ENCODE measurements at places on chromosomes 11 and 22.
A peak's percentile ranks its signal among the peaks of the same experiment; 100 is the strongest.

DNA sequence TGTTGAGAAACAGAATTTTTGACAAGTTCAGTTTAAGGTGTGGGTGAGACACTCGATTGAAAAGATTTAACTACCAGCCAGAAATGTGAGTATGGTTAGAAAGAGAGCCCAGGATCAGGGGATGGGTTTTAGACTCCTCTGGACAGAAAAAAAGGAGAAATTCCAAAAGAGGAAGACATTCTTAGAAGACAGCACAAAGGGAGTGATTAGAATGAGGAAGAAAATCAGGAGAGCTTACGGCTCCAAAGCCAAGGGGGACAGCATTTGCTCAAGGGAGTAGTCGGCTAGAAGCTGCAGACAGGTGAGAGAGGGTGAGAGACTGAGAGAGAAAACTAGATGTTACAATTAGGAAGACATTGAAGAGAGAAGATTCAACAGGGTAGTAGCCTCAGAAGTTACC, 166.1 kb downstream of the ADAMTS15 start:
- DNase-seq: no peak

- peak; percentile 14 for DNase-seq
Measured at GRCh38 chr11:78846269-78846668, 271.6 kb upstream of the NARS2 start.

- DNase-seq: no peak
Measured at GRCh38 chr22:30372915-30373314, 14.3 kb downstream of the RNF215 start.

GRCh38 chr11:76173663-76174062, 32.6 kb downstream of the WNT11 start:
- no peak for DNase-seq

GRCh38 chr11:76641905-76642304, 28.6 kb downstream of the LRRC32 start:
- no peak for DNase-seq

DNA sequence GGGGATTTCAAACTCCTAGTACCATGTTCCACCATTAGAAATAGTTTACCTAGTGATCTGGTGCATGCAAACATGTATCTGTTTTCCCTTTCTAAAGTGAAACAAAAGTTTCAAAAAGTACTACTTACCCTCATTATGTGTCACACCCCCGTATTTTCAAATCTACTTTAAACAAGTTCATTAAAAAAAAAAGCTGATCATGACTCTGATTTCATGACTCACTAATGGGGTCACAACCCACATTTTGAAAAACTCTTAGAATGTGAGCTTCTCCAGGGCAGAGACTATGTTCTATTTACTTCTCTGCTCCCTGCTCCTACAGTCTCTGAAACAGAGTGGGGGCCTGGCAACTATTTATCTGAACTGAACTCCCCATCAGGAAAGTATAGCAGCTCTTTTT, 18.2 kb downstream of the CHRM1 start:
- no peak for DNase-seq

- no peak for DNase-seq
Measured at GRCh38 chr22:36863979-36864378, 3.2 kb downstream of the NCF4 start.

DNA sequence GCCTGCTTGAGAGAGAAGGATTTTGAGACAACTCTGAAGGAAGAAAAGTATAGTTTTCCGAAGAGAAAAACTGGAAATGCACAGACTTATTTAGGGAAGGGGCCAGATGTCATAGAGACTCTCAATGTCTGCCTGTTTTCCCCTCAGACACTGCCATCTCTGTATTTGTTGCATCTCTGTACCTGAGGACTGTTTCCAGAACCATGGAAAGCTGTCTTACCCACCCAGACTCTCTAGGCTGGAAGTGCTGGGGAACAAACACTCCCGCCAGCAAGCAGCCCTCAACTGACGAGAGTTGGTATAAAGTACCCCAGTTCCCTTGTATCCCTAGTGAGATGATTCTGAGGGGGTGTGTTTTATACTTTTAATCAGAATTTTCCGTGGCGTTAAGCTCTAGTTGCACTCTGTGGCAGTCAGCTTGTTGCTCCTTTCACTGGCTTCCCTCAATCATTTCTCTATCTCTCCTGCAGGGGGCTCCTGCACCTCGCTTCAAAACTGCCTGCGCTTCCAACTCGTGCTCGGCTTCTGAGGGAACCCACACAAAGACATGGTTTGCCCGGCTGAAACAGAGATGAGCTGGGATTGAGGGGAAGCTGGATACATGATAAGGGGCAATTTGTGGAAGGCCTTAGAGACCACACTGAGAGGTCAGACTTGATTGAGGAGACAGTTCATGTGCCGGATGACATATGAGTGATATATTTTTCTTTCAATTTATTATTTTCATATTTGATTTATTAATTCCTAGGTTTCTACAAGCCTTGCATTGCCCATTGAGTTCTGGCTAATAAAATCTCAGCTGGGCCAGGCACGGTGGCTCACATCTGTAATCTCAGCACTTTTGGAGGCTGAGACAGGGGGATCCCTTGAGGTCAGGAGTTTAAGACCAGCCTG, 36.9 kb upstream of the CLPB start:
- peak; percentile 73 for DNase-seq

DNA sequence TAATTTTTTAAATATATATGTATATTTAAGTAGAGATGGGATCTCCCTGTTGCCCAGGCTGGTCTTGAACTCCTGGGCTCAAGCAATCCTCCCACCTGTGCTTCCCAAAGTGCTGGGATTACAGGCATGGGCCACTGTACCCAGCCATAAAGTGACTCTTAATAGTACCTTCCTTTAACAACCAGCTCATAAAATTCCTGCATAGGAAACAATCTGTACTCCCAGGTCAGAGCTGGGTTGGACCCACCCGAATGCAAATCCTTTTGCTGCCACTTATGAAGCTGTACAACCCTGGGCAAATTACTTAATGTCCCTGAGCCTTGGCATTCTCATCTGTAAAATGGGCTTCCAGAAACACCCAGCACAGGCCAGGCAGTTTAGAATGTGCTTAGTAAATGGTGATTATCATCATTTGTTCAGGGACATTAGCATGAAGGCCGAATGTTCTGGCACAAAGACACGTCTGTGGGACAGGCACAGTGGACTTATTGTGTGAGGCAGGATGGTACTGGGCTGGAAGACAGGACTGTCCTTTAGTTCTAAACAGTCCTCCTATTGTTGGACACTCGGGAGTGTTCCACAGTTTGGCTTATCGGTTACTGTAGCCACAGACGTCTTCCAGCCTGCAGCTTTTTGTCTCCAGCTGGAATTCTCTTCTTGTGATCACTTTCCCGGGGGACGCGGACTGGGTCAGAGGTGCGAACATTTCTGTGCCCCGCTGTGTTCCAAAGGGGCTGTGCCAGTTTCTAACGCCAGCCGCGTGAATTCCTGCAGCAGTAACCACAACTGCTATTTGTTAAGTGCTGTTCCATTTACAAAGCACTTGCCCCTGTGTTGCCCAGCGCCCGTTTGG, 6.0 kb downstream of the PDXP start:
- no peak for DNase-seq

GRCh38 chr11:8814923-8815240, 96.1 kb upstream of the AKIP1 start:
- no peak for DNase-seq

- DNase-seq: peak; percentile 45
Measured at GRCh38 chr11:95835768-95836488, 45.6 kb downstream of the CEP57 start.

- DNase-seq: no peak
Measured at GRCh38 chr22:49774499-49775151, 53.0 kb downstream of the BRD1 start.

DNA sequence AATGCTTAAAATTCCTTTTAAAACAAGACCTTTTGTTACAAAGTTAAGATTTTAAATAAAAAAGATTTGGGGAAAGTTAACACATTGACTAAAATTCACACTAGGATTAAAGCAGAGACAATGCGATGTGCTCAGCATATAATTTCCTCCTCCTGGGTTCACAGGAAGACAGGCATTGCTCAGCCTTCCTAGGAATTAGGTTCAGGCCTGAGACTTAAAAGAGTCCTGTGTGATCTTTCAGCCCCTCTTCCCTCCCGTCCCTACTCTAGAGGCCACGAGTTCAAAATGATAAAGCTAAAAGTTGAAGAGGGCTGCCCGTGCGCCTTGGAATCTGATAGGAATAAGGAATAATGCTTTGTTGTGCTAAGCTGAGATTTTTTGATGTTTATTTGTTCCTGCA, 218.6 kb downstream of the KIRREL3 start:
- no peak for DNase-seq

GRCh38 chr11:17772704-17773600, 38.4 kb downstream of the KCNC1 start:
- no peak for DNase-seq

DNA sequence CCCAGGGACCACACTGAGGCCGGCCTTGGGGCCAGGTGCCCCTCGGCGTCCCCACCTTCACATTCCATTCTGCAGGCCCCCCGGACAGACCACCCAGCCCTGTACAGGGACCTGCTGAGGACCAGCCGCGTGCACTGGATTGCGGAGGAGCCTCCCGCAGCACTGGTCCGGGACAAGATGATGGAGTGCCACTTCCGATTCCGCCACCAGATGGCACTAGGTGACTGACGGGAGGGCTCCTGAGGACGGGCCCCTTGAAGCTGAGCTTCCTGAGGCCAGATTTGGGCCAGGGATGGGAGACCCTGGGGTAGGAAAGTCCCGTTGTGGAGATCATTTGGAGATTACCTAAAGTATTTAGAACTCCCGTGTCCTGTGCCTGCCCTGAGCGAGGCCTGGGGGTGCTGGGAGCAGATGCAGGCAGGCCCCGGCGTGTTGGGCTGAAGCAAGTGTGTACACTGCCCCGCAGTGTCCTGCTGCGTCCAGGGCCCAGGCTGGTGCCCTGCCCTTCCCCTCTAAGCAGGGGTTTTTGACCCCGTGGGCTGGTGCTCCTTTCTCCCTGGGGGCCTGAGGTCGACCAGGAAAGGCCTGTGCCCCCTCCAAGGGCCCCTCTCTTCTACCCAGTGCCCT, 20.0 kb downstream of the TRMU start:
- peak; percentile 64 for DNase-seq

DNA sequence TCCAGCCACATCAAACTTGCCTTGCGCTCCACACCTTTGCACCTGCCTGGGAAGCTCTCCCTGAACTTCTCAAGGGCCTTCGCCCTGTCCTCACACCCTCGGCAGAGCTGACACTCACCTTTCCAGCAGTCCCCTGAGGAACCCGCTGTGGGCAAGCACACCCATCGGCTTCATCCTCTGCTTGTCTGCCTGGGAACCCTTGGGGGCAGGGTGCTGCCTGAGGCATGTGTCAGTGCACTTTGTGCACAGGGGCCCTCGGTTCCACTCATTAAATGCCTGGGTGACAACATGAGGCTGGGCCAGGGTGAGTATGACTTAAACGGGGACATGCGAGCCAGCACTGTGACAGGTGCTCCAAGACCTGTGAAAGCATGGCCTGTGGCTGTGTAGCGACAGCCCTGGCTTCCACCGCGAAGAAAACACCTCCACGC, 2.6 kb upstream of the LRFN4 start:
- DNase-seq: no peak

DNA sequence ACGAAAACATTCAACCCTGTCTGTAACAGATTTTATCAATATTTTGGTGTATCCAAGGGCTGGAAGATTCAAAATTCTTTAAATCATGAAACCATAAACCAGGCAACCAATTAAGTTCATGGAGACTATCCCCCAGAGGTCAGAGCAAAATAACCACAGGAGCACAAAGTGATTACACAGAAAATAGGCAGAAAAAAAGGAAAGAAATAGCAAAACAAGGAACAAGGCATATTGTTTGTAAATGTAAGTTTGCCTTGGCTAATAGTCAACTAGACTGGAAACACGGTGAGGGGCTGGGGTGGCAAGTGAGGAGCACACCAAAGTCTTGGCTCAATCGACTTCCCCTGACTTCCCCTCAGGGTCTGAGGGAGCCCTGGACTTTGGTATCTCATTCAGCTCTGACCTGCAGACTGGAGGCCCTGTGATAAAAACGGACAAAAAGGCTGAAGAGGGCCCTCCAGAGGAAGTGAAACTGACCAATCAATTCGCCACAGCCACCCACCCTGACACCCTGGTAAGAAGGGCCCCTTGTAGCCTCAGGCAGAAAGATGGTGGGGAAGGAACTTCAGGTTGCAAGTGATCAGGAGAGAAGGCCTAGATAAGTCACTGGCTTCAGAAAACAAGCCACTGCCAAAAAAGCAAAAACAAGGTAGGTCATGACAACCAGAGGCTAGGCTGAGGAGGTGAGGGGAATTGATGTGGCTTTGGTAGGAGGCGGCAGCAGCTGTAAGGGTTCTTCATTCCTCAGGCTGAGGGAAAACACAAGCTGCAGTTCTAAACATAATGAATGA, 1.8 kb downstream of the SIK3 start:
- DNase-seq: no peak
